Lung (tissue), 17 donors: ENCODE measurements at places on chromosomes 11 and 22.
A peak's percentile ranks its signal among the peaks of the same experiment; 100 is the strongest.

DNA sequence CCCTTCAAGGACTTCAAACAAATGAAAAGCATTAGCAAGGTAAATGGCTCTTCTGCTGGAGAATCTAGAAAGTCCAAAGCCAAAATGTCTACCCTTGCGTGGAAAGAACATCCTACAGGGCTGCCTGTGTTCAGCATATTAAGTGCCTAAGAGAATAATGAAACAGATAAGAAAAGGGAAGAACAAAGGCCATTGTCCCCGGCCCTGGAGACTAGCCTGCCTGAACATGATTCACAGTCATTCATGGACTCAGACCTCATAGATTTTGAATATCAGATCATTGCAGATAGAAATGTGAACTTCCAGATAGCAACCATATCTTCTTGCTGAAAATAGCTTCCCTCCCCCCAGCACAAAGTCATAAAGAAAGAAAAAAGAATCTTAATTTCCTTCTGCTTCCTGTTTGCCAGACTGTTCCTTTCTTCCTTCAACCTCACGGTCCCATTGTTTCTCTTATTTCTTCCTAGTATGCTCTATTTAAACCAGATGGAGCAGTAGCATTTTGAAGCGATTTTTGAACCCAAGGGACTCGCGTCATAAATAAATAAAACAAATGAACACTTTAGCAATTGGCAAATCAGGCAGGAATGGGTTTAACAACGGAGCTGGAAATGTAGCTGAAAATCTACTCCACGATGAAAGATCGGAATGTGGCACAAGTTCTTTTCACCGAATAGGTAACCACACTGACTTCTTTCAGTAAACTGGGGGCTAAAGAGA, 408.2 kb upstream of the CCDC90B start:
- DNase-seq = no peak

GRCh38 chr22:50578776-50579310, 616 bp upstream of the CPT1B start:
- DNase-seq = no peak

DNA sequence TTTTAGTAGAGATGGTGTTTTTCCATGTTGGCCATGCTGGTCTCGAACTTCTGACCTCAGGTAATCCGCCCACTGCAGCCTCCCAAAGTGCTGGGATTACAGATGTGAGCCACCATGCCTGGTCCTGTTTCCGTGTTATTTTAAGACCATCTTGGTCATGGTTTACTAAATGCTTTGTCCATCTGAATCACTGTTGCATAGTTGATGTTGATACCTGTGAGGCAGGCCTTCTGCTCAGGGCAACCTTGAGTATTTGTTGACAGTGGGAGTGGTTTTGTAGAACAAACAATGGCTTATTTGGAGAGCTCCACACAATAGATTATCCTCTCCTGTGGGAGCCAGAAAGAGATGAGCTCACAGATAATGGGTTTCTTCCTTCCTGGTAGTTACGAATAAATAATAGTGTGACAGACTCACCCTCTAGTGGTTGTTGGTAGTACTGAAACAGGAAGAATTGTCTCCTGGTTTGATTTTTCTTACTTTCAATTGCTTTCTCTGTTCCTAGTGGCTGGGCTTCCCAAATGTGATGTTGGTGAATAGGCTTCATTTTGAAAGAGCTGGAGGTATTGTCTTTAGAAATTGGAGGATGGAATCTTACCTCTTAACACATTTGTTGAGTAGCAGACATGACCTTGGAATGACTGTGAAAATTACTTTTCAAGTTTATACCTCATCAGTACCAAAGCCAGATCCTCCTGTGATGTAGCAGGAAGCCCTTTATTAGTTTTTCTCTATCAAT, 39.0 kb downstream of the CTNND1 start:
- DNase-seq = peak; percentile 86

DNA sequence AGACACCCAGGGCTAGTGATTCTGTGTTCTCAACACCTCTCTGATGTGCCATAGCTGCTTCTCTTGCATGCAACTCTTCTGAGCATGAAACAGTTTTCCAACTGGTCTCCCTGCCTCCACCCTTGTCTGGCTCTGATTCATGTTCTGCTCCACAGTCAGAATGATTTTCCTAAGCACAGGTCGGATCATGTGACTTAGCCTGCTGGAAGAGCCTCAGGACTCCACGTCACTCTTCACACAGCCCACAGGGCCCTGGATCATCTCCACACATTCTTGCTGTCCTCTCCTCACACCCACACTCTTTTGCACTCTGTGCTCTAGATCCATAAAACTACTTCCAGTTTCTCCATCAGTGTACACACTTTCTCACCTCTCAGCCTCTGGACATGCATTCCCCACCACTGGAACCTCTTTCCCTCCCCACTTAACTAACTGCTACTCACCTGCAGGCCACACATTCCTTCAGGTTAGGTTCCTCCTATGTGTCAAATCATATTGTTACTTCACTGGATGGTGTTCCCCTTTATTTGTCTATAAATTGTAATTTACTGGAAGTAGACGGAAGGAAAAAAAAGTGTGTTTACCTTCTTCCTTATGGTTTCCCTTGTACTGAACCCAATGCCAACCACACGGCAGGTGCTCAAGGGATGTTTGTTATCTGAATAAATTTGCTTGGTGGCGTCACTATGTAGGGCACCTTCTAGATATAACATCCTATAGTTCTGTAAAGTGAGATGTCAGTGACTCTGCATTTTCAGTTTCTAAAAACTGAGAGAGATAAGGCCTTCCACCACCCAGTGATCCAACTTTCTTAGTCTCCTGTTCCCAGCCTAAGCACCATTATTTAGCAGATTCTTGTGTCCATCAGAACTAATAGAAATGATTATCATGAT, 133.7 kb downstream of the ETS1 start:
- DNase-seq = no peak

- DNase-seq = no peak
Observed at GRCh38 chr11:10459029-10459970, 4.2 kb downstream of the AMPD3 start.

GRCh38 chr11:111922803-111923202, 4.1 kb downstream of the C11orf52 start:
- DNase-seq = peak; percentile 94

- no peak for DNase-seq
Observed at GRCh38 chr11:70577258-70577603, 178.9 kb downstream of the CTTN start.

DNA sequence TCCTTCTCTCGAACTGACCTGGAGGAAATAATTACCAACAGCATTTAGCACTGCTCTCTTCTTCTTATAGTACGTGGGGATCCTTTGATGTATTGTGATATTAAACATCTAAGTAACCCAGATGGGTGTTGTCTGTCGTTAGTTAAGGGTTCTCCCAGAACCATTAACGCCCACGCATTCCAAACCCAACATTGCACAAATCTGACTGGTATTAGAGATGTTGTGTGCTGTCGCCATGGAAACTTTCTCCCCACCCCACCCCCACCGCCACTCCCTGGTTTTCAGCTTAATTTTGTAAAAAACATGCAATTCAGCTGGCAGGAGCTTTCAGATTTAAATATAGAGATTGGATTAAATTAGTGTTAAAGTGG, 1495.2 kb downstream of the TBC1D22A start:
- peak; percentile 45 for DNase-seq

DNA sequence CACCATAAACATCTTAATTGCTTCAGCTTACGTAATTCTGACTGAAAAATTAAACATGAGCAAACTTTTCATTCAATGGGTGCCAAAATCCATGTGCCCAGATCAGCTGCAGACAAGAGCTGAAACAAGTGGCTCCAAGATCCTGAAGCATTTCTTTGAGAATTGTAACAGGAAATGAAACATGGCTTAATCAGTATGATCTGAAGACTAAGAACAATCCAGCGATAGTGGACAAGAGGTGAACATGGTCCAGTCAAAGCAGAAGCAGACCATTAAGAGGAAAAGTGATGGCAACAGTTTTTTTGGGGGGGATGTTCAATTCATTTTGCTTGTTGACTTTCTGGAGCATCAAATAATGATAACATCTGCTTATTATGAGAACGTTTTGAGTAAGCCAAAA, 1964.5 kb upstream of the RAG2 start:
- no peak for DNase-seq

GRCh38 chr11:15258433-15259165, 143.9 kb downstream of the INSC start:
- DNase-seq = peak; percentile 84

DNA sequence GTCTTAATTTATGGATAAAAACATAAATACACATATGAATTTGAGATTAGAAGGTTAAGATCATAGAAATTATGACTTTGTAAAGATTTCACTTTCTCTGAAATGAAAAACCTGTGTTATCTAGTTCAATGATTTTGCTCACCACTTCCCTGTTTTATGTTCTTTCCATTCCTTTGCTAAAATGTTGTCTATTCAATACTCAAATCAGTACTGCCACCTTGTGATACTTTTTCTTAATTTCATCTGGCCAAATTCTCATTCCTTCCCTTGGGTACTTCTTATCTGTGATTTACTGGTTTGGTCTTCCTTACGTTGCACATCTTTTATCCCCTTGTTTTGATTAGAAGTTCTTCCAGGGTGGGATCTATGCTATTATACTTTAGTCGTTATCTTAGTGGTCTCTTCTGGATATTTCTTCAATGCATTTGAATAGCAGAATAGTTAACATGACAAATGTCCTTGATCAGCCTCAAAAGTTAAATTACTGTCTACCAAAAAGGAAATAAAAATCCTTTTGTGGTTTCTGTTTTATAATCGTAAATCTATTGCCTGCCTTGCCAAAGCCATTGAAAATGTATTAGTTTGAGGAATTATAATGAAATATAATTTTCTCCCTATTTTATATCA, 197.0 kb downstream of the PGR start:
- peak; percentile 59 for DNase-seq

- peak; percentile 31 for DNase-seq
Observed at GRCh38 chr11:27020751-27021150, 19.9 kb upstream of the BBOX1 start.

- no peak for DNase-seq
Observed at GRCh38 chr11:61328351-61328750, 4.6 kb downstream of the DDB1 start.

DNA sequence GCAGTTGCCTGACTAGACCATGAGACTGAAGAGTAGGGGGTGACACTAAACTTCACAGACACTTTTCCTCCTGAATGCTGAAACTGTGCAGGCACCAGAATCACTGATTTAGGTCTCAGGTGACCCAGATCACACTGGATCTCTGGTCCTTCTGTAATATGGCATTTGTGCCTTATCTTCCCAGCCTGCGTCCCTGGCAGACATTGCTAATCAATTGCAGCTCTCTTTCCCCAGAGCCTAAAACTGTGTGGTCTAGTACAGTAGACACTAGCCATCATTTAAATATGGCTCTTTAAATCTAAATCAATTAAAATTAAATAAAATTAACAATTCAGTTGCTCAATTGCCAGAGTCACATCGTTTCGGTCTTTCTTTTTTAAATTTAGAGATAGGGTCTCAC, 17.8 kb upstream of the MYEOV start:
- DNase-seq = no peak

- peak; percentile 79 for DNase-seq
Observed at GRCh38 chr11:12914400-12914912, 94.7 kb upstream of the RASSF10 start.

GRCh38 chr11:12841946-12842630, 167.0 kb upstream of the RASSF10 start:
- DNase-seq = peak; percentile 90

DNA sequence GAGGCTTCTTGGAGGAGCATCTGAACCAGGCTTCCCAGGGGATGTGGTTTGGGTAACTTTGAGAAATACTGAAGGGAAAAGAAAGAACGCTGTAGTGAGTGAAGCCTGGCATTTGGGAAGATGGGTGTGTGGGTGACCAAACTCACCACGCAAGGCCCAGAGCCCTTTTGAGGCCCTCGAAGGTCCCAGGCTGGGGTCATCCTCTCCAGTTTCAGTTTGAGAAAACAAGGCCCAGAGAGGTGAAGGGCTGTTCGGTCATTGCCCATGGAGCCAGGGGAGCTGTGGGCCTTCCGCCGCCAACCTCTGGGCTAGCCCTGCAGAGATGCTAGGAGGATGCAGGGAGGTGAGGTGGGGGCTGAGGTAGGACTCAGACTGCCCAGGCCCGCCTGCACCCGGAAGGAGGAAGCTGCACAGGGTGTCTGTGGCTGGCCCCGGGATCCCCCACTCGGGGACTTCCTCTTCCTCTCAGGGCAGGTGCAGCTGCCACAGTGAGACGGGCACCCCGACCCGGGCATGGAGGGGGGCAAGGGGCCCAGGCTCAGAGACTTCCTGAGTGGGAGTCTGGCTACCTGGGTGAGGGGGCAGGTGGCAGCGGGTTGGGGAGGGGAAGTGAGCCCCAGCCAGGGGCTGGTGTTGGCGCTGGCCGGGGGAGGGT, at the start of gene CCDC88B:
CCDC88B (plus strand) TSS at position 451 of the 655 bp plus-strand sequence; CDS start at position 514, 63 bp downstream.
- no peak for DNase-seq

- no peak for DNase-seq
Observed at GRCh38 chr11:20351751-20352262, 11.7 kb upstream of the HTATIP2 start.

- DNase-seq = no peak
Observed at GRCh38 chr22:17269607-17270261, 50.5 kb upstream of the ADA2 start.

- peak; percentile 22 for DNase-seq
Observed at GRCh38 chr11:2143799-2144543, 4.8 kb upstream of the IGF2 start.

DNA sequence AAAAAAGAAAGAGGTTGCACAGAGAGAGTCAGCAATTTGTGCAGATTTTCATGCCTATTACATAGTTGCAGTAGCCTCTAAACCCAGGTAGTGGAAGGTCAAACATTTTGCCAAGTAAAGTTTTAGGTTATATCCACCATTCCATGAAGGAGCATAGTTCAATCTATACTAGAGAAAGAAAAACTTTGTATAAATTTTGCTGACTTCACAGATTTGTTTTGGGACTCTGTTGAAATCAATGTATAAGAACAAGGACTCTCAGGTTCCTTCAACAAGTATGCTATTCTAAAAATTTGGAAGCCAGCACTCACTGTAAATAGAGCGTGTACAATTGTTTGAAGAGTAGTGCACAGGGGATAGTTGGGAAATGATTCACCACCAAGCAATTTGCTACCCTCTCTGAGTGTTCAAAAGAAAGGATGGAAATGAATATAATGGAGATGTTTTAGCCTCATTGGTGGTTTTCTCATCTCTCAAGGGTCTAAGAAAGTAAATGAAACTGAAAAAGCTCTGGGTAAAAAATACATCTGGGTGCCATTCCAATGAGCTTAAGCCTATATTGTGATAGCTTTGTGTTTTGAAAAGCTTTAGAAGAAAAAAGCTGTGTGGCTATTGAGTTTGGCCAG, 508.4 kb upstream of the LUZP2 start:
- DNase-seq = no peak
